Neural crest cell (in vitro differentiated cells): ENCODE measurements at places on chromosomes 3 and 15. TPM values are rescaled to one million over a fixed set of nuclear protein-coding genes. Genes with fewer than 3 reads are reported as not detected.

DNA sequence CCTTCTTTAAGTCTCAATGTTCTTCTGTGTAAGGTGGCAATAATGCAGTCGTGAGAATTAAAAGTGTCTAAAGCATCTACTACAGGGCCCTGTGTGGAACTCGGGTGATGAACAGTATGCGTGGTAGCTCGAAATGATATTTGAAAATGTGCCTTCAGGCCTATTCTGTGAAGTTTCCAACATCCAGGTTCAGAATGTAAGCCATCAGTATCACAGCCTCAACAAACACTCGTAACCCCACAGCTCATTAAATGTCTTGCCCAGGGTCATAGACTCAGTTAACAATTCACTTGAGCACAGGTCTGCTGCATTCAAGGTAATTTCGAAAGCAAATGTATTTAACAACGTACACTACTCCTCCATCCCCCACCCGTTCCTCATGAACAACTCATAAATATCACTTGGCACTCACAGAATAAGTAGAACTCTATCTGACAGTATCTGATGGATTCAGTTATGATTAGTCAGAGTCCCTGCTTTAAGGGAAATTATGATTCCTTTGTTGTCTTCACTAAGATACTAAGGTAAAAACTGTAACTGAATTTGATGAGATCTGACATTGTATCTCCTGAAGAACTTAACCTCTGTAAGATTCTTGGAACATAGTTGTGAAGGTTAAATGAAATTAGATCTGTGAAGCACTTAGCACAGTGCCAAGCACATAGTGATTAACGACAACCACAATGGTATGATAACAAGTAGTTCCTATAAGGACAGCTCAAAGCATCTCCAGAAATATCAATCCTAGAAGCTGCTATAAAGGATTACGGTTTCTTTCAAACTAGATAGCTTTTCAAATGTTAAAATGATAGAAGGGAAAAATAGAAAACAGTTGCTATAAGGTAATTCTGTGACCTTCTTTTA lies 642.3 kb downstream of the TBL1XR1 start:
- H3K27ac ChIP-seq, result no peak overlapping the region
- no peaks in the 10 kb centered on the region for H3K36me3 ChIP-seq
- DNase-seq, result no peak
- peaks cover 4% of the 10 kb centered on the region for H3K4me1 ChIP-seq
- H3K4me3 ChIP-seq, result no peak overlapping the region

DNA sequence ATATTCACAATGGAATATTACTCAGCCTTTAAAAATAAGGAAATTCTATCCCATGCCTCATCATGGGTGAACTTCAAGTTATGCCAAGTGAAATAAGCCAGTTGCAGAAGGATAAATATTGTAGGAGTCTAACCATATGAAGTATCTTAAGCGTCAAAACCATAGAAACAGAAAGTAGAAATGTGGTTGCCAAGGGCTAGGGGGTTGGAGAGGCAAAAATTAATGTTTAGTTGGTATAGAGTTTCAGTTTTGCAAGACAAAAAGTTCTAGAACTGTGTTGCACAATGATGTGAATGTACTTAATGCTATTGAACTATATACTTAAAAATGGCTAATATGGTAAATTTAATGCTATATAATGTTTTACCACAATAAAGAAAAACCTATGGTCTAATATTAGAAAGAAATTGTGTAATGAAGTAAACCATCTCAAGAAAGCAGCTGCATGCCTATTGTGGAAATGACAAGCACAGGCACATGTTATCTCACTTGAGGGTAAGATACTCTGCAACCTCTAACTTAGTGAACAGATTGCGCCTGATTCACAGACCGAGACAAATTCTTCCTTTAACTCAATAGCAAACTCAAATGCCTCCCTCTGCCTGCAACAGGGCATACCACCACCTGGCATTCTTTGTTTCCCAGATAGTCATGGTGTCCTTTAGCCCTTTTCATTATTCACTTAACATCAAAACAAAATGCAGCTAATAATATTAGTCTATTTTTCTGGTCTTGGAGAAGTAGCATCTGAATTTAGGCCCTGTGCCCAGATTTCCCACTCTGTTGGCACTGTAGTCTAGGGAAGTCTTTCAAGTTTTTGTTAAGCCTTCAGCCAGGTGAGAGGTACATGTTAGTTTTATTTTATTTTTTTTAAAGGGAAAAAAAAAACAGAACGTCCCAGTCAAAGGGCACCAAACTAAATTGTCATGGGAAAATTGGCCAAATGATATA lies 80.2 kb upstream of the ACP3 start:
- H3K27me3 ChIP-seq, result peaks cover 12% of the 10 kb centered on the region
- H3K27ac ChIP-seq, result no peak overlapping the region
- H3K4me1 ChIP-seq, result no peaks in the 10 kb centered on the region
- H3K4me3 ChIP-seq, result no peak overlapping the region
- no peaks in the 10 kb centered on the region for H3K36me3 ChIP-seq

DNA sequence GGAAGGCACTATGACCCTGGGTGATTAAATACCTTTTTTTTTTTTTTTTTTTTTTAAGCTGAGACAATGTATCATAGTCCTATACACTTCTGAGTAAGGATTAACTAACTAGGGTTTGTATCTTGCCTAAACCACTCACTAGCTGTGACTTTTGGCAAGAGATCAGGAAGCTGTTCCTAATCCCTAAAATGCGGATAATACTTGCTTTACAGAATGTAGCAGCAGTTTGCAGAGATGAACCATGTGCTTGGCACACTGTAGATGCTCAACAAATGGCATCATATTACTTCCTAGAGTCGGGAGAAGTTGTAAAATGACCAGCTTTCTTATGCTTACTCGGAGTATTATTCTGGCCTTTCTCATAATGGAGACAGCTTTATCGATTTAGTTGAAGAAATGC lies 25.6 kb upstream of the PYGO1 start:
- no peaks in the 10 kb centered on the region for H3K27me3 ChIP-seq
- H3K36me3 ChIP-seq, result peaks cover 52% of the 10 kb centered on the region
- no peak for DNase-seq
- no peak overlapping the region for H3K4me3 ChIP-seq
- H3K27ac ChIP-seq, result no peak overlapping the region
- peaks cover 3% of the 10 kb centered on the region for H3K4me1 ChIP-seq

- DNase-seq, result no peak
- peaks cover 5% of the 10 kb centered on the region for H3K4me1 ChIP-seq
- H3K4me3 ChIP-seq, result no peak overlapping the region
- H3K27me3 ChIP-seq, result no peaks in the 10 kb centered on the region
- H3K27ac ChIP-seq, result no peak overlapping the region
Measured at GRCh38 chr3:151052756-151053155, 32.7 kb upstream of the MED12L start.

ZNF860 gene
- total RNA-seq, result 0.27 and 0.56 TPM in 2 replicates

DNA sequence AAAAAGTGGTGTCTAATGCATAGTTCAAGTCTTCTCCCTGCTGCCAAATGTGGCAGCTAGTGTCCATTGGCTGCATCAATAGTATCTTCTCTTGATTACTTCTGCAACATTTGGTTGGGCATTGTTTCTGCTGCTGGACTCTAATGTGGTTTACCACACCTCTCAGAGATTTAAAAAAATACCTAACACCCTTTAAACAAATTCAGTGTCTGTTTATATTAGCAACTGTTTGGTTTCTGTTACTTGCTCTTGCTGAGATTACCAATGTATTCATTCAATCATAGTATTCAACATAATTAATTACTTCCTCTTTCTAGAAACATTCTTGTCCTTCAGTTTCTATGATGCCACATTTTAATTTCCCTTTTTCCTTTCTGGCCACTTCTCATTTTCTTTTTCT lies 20.3 kb upstream of the NECTIN3 start:
- no peaks in the 10 kb centered on the region for H3K27me3 ChIP-seq
- peaks cover 9% of the 10 kb centered on the region for H3K36me3 ChIP-seq

DNA sequence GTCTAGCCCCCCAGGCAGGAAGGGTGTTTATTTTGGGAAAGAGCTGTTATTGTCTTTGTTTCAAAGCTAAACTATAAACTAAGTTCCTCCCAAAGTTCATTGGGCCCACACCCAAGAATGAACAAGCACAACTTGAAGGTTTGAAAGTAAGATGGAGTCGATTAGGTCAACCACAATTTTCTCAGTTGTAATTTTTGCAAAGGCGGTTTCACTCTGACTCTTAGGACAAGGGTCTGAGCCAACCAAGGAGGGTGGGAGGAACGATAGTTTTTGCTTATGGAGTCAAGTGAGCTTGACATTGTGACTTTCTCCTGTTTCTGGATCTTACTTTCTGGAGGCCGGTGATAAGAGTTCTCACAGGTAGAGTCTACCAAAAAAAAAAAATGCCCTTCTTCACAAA lies 5.8 kb upstream of the ZNF770 start:
- no peak for DNase-seq
- H3K27me3 ChIP-seq, result peaks cover 9% of the 10 kb centered on the region
- no peak overlapping the region for H3K4me3 ChIP-seq
- H3K4me1 ChIP-seq, result no peaks in the 10 kb centered on the region
- H3K27ac ChIP-seq, result no peak overlapping the region

DNA sequence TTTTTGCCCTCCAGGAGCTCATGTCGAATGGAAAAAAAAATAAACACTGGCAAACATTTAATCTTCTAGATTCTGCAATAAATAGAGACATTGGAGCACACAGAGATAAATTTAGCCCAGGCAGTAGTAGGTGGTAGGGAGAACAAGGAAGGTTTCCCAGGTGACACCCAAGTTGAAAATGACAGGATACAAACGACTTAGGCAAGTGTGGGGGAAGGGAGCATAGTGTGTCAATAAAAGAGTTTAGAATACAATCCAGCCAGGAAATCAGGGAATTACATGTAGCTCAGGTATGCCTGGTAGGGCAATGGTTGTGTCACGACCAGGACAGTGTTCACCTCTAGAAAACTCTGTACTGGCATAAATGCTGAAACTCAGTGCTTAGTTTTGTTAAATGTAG lies 364.6 kb upstream of the AGTR1 start:
- no peak overlapping the region for H3K4me3 ChIP-seq
- H3K27ac ChIP-seq, result no peak overlapping the region
- peaks cover 3% of the 10 kb centered on the region for H3K36me3 ChIP-seq
- DNase-seq, result no peak
- H3K4me1 ChIP-seq, result peaks cover 22% of the 10 kb centered on the region

GRCh38 chr15:77224352-77224751 lies 153.4 kb upstream of the TSPAN3 start:
- H3K36me3 ChIP-seq, result no peaks in the 10 kb centered on the region
- no peak for DNase-seq
- peaks cover 25% of the 10 kb centered on the region for H3K4me1 ChIP-seq
- no peak overlapping the region for H3K4me3 ChIP-seq
- no peaks in the 10 kb centered on the region for H3K27me3 ChIP-seq
- peak overlapping the region; percentile 54 for H3K27ac ChIP-seq

- H3K4me3 ChIP-seq, result peak overlapping the region; percentile 88
- DNase-seq, result peak; percentile 92
- H3K4me1 ChIP-seq, result peaks cover 31% of the 10 kb centered on the region
- H3K27ac ChIP-seq, result no peak overlapping the region
- H3K27me3 ChIP-seq, result peaks cover 7% of the 10 kb centered on the region
Measured at GRCh38 chr3:48661501-48662144, 1.1 kb downstream of the CELSR3 start.

- peak overlapping the region; percentile 62 for H3K4me3 ChIP-seq
- H3K27ac ChIP-seq, result peak overlapping the region; percentile 95
- peaks cover 9% of the 10 kb centered on the region for H3K36me3 ChIP-seq
- H3K27me3 ChIP-seq, result no peaks in the 10 kb centered on the region
- DNase-seq, result no peak
Measured at GRCh38 chr15:100115066-100115710, 226.6 kb downstream of the ADAMTS17 start.

GOLGA6D gene
- total RNA-seq, result not detected in 2 replicates

DNA sequence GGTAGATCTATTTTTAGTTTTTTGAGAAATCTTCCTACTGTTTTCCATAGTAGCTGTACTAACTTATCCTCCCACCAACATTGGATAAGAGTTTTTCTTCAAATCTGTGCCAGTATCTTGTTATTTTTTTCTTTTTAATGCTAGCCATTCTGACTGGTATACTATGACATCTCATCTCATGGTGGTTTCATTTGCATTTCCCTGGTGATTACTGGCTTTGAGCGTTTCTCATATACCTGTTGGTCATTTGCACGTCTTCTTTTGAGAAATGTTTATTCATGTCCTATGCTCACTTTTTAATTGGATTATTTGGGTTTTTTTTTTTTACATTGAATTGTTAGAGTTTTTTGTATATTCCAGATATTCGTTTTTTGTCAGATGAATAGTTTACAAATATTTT lies 398.1 kb downstream of the OCA2 start:
- H3K4me3 ChIP-seq, result no peak overlapping the region
- H3K27me3 ChIP-seq, result no peaks in the 10 kb centered on the region
- no peaks in the 10 kb centered on the region for H3K36me3 ChIP-seq
- H3K27ac ChIP-seq, result no peak overlapping the region

GRCh38 chr15:36519067-36519466 lies 60.4 kb upstream of the CDIN1 start:
- no peaks in the 10 kb centered on the region for H3K27me3 ChIP-seq
- H3K4me1 ChIP-seq, result peaks cover 10% of the 10 kb centered on the region
- DNase-seq, result no peak
- H3K4me3 ChIP-seq, result no peak overlapping the region
- no peaks in the 10 kb centered on the region for H3K36me3 ChIP-seq

DNA sequence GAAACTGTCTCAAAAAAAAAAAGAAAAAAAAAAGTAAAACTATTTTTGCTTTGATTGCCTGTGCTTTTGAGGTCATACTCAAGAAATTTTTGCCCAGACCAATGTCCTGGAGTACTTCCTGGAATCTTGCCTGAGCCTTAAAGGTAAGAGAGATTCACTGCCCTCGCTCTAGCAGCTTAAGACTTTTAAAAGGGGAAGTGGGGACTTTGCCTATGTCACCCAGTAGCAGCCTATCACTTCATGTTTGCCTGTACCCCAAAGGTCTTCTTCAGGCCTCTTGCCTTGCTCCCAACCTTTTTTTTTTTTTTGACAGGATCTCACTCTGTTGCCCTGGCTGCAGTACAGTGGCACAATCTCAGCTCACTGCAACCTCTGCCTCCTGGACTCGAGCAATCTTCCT lies 18.9 kb upstream of the GOLGB1 start:
- DNase-seq, result no peak
- H3K27ac ChIP-seq, result no peak overlapping the region
- H3K27me3 ChIP-seq, result peaks cover 2% of the 10 kb centered on the region
- no peaks in the 10 kb centered on the region for H3K4me1 ChIP-seq

DNA sequence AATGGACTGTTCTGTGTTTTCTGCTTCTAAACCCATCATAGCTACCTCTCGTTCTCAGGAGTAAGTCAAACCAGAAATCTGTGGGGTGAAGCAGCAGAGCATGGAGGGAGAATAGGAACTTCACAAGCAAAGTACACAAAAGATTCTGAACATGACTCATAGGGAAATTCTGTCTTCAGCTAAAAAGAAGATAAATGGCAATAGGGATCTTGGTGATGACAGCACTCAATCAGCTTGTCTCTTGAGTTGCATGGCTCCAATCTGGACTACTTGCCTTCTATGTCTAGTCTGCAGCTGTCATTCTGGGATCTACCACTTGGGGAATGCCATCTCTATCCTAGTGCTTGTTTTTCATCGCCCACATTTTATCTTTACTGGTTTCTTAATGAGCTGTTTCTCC lies 13.5 kb upstream of the GRAMD1C start:
- no peaks in the 10 kb centered on the region for H3K4me1 ChIP-seq
- H3K27me3 ChIP-seq, result no peaks in the 10 kb centered on the region
- no peak overlapping the region for H3K27ac ChIP-seq

CHD2 gene
- 93.4 and 103 TPM in 2 replicates for total RNA-seq

GOLGA6L10 gene
- 3.6 and 3.7 TPM in 2 replicates for total RNA-seq

GRCh38 chr3:33035596-33035995 lies 61.4 kb downstream of the GLB1 start:
- no peaks in the 10 kb centered on the region for H3K4me1 ChIP-seq
- no peaks in the 10 kb centered on the region for H3K27me3 ChIP-seq
- no peak overlapping the region for H3K27ac ChIP-seq
- H3K36me3 ChIP-seq, result peaks cover 10% of the 10 kb centered on the region
- no peak for DNase-seq

MAP1A gene
- 24.3 and 25.2 TPM in 2 replicates for total RNA-seq
